ENCODE measurements at places on chromosomes 7 and 10.

DNA sequence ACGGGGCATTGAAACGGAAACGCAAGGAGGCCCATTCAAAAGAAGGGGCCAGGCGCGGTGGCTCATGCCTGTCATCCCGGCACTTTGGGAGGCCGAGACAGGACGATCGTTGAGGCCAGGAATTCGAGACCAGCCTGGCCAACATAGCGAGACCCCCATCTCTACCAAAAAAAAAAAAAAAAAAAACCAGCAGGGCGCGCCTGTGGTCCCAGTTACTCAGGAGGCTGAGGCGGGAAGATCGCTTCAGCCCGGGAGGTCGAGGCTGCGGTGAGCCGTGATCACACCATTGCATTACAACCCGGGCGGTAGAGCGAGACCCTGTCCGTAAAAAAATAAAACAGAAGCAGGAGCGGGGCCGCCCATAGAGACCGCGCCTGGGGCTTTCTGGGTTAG, 396 bp downstream of the PSMG3 start:
- no peak for DNase-seq

- no peak for DNase-seq
These were observed 21.2 kb upstream of the SLC16A12 start for GRCh38 chr10:89556600-89556999.

GRCh38 chr7:151025924-151026671, 1.8 kb upstream of the ATG9B start:
- DNase-seq = no peak

DNA sequence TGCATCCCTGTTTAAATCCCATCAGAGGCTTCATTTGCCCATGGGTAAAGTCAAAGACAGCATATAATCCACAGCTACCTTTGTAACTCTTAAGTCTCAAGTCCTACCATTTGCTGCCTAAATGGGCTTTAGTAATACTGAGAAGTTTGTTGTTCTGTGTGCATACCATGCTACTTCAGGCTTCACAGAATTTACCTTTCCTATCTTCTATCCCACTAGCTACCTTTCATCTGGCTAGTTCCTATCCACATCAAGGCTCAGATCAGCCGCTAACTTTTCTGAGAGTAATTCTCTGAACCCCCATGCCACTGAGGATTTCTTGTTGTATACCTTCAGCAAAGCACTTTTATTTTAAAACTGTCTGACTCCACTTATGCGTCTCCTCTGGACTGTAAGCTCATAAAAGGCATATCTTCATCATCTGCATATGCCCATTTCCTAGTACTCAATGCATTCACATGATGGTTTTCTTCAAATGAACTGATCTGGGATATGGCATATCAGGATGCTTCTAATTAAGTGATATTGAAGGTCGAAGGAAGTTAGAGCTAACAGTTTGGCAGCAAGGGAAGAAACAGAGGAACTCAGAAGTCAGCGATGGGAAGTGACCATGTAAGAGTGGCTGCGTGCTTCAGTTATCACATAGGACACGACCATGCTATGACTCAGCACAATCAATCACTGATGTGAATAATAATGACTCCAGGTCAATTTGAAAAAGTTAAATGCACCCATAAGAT, 283.9 kb upstream of the DKK1 start:
- DNase-seq = no peak

GRCh38 chr10:97199152-97199551, 13.4 kb upstream of the SLIT1 start:
- no peak for DNase-seq

GRCh38 chr7:98964596-98964995, 86.3 kb downstream of the TRRAP start:
- DNase-seq = no peak

DNA sequence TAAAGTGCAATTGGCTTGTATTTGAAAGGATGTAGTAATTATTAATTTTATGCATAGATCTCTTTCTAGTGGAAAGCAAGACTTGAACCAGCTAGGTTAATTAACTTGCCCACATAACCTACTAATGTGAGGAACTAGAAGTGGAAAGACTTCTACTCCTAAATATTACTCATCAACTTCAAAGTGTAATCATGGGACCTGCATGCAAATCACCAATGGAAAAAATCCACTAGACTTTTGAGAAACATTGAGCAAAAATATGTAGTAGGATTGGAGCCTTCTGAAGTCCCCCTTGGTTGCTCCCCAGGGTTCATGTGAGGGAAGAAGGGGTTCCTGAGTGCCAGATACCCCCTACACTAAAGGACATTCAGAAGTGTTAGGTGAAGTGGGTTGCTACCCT, 240.2 kb downstream of the PTEN start:
- DNase-seq = no peak

DNA sequence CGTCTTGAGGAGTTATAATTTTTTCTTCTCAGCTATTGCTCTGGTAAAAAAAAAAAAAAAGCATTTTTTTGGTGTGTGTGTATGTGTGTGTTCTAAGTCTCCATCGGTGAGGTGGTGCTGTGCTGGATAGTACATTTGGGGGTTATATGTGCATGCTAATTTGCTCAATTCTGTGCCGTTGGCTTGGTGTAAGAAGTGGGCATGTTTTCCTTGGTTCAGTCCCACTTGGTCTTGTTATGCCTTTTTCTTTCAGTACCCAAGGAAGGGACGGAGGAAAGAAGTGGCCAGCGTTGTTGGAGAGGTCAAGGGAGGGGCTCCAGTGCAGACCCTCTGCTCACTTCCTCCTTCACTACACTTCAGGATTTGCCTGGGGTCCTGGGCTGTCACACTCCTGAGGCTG, 20.4 kb downstream of the LRMDA start:
- DNase-seq = no peak

DNA sequence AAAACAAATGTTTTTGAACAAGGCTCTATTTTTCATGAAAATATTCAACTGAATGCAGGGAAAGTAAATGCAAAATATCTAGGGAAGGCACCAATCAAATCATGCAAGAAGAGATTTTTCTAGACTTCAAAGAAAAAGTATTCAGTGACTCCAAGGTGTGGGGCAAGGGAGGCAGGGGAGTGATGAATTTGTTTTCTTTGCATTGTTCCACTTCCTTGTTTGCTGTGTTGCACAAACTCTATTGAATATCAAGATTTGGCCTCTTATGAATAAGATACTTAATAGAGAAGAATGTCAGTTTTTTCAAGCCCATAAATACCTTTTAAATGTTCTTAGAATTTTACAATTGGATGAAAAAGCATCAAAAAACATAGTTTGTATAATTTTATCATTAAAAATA, 26.4 kb downstream of the STEAP1 start:
- no peak for DNase-seq

Data from activated CD4-positive, CD25-positive, alpha-beta regulatory T cell treated with anti-CD3 and anti-CD28 coated beads, Interleukin-2, amount 50 U/mL, for 72 hours (primary cell).